ENCODE measurements at places on chromosomes 5 and 9.

DNA sequence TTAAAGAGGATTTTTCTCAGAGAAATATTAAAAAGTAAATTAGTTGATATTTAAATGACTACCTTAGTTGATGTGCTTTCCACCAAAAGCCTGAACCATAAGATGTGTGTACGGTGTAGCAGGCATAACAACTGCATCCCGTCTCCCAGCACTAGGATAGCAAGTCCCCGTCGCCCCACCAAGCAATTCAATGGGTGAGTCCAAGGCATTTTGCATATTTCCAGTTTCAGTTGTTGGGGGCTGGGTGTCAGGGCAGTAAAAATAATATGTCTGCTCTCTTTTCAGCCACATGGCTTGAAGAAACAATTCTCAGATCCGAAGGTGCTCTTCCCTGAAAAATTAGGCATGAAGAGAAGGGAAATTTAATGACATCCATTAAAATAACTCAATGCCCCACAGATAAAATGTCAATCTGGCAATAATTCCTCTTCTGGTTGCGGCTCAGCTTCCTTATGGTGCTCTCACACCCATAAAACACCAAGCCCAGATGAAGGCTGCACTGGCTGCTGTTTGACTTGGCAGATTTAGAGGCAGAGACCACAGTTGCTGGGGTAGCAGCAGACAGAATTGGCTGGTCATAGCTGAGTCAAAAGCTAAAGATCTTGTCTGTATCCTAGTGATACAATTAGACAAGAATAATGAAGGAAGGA lies 124.4 kb upstream of the ADCY2 start:
- no peak for DNase-seq

GRCh38 chr9:105198023-105198422 lies 46.4 kb upstream of the SLC44A1 start:
- no peak for DNase-seq

DNA sequence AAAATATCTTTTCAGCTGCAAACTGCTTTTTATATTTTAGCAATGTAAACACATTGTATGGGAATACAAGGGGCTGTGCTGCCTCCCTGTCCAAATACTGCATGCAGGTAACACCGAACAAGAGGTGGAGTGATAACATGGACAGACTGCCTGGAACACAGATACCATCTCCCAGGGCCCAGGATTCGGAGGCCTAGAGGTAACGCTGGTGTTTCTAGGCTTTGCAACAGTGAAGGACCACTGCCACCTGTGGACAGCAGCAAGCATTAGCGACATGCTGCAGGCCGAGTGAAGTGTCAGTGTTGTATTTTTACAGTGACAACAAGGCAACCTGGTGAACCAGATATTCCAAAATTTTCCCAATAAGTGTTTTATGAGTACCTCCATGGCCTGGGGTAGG lies 379.1 kb downstream of the DMRT2 start:
- no peak for DNase-seq

- no peak for DNase-seq
These were observed 70.1 kb upstream of the CCDC180 start for GRCh38 chr9:97237311-97237786.

- DNase-seq = no peak
These were observed 67.8 kb downstream of the COL23A1 start for GRCh38 chr5:178522361-178522760.

All from LHCN-M2 (cell line).